ENCODE measurements at places on chromosomes 13 and 19.

DNA sequence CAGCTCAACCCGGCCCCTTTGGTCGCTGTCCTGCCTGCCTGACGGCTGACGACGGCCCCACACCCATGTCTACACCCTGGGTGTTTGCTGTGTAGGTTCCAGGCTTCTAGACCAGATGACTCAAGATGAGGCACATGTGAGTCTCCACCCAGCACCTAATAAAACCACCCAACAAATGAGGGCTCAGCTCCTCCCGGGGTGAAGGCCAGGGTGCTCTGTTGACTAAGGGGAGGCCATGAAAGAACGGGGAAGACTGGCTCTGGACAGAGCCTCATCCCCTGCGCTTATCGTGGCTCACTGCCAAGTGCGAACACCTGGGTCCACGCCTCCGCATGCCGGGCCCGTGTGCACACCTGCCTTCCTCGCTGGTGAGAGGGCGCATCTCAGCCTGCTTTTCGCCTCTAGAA is 39.6 kb downstream of the COL4A2 start:
- no peak for DNase-seq

- peak; percentile 88 for DNase-seq
Measured at GRCh38 chr13:65926750-65927171, 1303.4 kb downstream of the PCDH9 start.

DNA sequence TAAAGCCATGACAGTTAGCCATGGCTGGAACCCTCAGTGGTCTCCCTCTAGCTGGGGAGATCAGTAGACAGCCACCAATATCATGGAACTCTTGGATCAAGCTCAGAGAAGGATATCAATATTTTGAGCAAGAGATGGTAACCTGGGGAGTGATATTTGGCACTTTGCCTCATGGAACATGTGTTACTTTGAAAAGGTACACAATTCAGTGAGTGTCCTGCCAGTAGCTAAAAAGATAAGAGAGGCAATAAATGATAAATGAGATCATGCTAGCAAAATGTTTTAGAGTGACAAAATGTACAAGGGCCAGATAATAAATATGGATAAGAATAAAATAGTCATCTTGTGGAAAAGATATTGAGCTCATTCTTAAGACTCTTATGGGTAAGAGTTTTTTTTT is 1618.7 kb downstream of the OLFM4 start:
- no peak for DNase-seq

GRCh38 chr13:112066624-112067004 is 335 bp upstream of the SOX1 start:
- peak; percentile 95 for DNase-seq

- DNase-seq: no peak
Measured at GRCh38 chr13:103945836-103946235, 879.6 kb upstream of the SLC10A2 start.

- peak; percentile 42 for DNase-seq
Measured at GRCh38 chr13:110826861-110827672, 87.8 kb downstream of the ANKRD10 start.

GRCh38 chr13:93847162-93847561 is 620.6 kb downstream of the GPC6 start:
- DNase-seq: no peak

DNA sequence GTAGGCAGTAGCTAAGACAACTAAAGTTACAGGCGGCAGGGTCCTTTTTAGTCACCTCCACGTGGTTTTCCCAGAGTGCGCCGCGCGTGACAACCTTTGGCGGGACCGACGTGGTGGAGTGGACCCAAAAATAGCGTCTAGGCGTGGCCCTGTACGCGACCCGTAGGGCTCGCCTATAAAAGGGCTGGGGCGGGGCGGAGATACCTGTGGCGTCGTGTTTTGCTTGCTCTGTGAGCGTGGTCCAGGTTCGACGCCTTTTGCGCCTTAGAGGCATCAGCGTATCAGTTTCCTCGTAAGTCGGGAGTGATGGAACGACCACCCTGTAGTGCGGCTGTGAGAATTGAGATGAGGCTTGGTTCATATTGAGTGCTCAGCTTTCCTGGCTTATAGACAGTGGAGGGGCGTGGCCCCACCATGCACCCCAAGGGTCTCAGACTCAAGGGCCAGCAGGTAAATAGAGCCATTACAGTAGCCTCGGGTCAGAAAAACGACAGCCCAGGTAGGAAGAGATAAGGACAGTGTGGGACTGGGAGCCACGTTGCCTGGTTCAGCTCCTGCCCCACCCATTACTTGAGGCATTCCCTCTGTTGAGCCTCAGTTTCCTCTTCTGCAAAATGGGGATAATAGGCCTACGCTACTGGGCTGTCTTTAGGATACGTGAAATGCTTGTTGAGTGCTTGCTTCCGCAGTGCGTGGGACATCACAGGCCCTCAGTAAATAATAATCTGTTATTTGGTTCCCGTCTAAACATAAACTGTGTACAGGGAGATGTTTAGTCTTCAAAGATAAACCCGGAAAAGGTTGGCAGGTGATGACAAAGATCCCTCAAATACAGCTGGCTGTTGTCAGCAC is 693 bp upstream of the TMED1 start:
- peak; percentile 75 for DNase-seq

GRCh38 chr19:2080336-2080988 is 15.7 kb downstream of the MOB3A start:
- DNase-seq: no peak

- peak; percentile 39 for DNase-seq
Measured at GRCh38 chr19:42021185-42021584, 27.2 kb upstream of the ATP1A3 start.

DNA sequence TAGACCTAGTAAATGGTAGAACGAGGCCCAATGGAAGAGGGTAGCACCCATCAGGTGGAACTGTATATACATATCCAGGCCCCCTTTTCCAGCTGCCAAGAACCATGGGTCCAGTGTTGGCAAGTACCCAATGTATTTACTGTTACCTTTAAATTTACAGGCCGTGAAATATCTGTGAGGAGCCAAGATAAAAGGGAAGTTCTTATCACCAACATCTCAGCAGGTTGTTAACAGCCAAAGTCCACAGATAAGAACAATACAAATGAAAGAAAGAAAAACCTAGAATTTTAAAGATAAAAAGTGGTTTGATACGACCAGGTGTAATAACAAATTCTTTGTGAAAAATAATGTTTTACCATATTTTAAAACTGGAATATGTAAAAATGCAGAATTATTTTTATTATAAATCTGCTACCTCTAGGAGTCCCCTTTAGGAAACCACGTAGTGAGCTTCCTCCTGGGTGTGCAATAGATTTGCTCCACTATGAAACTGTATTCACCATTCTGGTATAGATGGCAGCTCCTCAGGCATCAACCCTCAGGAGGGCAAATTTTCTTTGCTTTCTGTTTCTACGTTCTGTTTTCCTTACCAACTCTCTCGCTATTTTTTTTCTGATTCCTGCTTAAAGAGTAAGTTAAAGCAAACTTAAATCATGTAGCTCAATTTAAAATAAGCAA is 292.2 kb upstream of the SLC10A2 start:
- DNase-seq: no peak

GRCh38 chr19:53002479-53002878 is 11.2 kb upstream of the ERVV-1 start:
- no peak for DNase-seq

GRCh38 chr19:5707576-5708575 is 12.1 kb downstream of the LONP1 start:
- DNase-seq: no peak

GRCh38 chr13:41352935-41353840 is 42.1 kb downstream of the NAA16 start:
- DNase-seq: no peak

DNA sequence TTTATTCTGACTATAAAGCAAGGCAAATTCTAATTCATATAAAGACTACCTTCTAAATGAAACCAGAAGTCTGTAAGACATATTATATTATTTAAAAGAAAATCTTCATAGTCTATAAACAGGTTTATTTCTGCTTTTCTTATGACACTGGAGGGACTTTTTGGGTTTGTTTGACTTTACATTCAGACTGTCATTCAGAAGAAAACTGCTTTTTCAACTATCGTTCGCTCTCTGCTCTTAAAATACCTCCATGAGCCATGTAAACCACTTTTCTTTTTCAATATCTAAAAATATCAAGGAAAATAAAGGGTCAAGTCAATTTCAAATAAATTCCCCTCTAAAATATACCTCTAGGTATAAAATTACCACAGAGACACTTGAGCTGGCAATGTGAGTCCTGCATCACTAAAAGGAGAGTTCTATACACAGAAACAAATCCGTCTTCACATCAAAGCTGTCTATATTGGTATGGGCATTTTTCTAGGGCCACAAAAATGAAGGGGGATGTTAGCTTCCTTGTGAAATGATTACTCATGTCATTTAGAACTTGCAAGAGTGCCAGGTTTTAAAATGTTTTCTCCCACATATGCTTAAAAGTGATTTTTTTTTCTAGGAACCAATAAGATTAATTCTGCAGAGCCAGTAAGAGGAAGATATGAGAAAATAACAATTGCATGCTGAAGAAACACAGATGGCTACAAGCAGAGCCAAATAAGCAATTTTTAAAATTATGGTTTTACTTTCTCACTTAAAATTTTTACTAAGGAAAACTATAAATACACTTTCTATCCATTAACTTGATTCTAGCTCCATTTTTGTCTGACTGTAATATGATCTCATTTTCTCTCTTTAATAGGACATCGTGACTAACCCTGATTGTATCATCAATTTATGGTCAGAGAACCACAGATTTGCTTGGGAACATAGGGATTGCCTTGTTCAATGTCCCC is 181.8 kb downstream of the TBC1D4 start:
- DNase-seq: no peak

- peak; percentile 57 for DNase-seq
Measured at GRCh38 chr19:55160128-55160985, 2.8 kb upstream of the TNNI3 start.

DNA sequence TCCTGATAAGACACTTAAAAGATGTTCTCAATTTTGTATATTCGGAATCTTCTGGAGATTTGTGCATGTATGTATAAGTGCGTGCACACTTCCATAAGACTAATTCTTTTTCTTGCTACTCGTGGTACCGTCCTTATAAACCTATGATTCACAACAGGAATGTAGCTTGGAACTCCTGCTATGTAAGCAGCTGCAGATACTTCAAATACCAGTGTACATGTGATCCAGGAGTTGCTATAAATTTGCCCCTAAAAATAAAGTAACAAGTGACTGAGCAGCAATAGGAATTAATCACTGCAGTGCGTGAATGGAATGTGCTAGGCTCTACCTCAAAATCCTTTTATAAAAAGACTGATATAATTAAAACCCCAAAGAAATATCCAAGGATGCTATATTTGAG is 214.9 kb downstream of the KLF5 start:
- DNase-seq: no peak
